ENCODE measurements at places on chromosomes 11 and 22. TPM values are rescaled to one million over a fixed set of nuclear protein-coding genes. Genes with fewer than 3 reads are reported as not detected.

GRCh38 chr11:119989159-119989821 is 148.6 kb downstream of the TRIM29 start:
- H3K4me3 ChIP-seq = no peak overlapping the region
- H3K27ac ChIP-seq = no peak overlapping the region
- H3K4me1 ChIP-seq = no peaks in the 10 kb centered on the region
- no peak for DNase-seq
- peaks cover 29% of the 10 kb centered on the region for H3K27me3 ChIP-seq

GRCh38 chr11:47269829-47270305 is at the start of gene MADD:
MADD (plus strand) TSS chr11:47270133.
- peak within 1 kb of the TSS; percentile 80 for H3K4me3 ChIP-seq
- no peaks in the 10 kb centered on the region for H3K27me3 ChIP-seq
- peak; percentile 52 for DNase-seq
- no peaks in the 10 kb centered on the region for H3K36me3 ChIP-seq
- H3K4me1 ChIP-seq = peaks cover 29% of the 10 kb centered on the region

- no peak for DNase-seq
- H3K27me3 ChIP-seq = no peaks in the 10 kb centered on the region
- peaks cover 21% of the 10 kb centered on the region for H3K36me3 ChIP-seq
- no peak overlapping the region for H3K4me3 ChIP-seq
- H3K4me1 ChIP-seq = no peaks in the 10 kb centered on the region
Measured at GRCh38 chr22:21593406-21594232, 26.1 kb downstream of the UBE2L3 start.

GRCh38 chr11:120608760-120609211 is 97.2 kb downstream of the GRIK4 start:
- H3K27ac ChIP-seq = no peak overlapping the region
- H3K36me3 ChIP-seq = no peaks in the 10 kb centered on the region
- no peak overlapping the region for H3K4me3 ChIP-seq
- H3K27me3 ChIP-seq = no peaks in the 10 kb centered on the region

GRCh38 chr11:86161837-86162236 is 82.7 kb upstream of the EED start:
- H3K27me3 ChIP-seq = no peaks in the 10 kb centered on the region
- peak overlapping the region; percentile 17 for H3K27ac ChIP-seq
- no peak for DNase-seq
- H3K4me1 ChIP-seq = peaks cover 9% of the 10 kb centered on the region

DNA sequence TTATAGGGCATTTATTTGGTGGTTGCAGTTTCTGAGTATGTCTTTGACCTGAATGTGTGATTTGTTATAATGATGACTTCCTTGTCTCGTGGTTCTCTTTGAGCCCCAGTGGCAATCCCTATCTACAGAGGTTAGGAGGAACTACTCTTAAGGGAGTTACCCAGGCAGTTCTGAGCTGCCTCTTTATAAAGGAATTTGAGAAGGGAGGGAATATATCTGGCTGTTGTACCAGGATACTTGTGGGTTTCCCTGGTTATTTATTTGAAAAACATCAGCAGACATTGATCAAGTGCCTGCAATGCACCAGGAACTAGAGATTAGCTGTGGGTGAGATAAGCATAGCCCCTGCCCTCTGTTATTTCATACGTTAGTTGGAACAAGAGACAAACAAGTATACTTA is 243.5 kb upstream of the ARHGAP20 start:
- H3K27ac ChIP-seq = no peak overlapping the region
- H3K4me1 ChIP-seq = no peaks in the 10 kb centered on the region
- no peak overlapping the region for H3K4me3 ChIP-seq
- no peaks in the 10 kb centered on the region for H3K36me3 ChIP-seq
- no peaks in the 10 kb centered on the region for H3K27me3 ChIP-seq

GRCh38 chr11:80495116-80495515 is 1054.3 kb upstream of the TENM4 start:
- no peaks in the 10 kb centered on the region for H3K27me3 ChIP-seq
- H3K4me3 ChIP-seq = no peak overlapping the region
- H3K36me3 ChIP-seq = no peaks in the 10 kb centered on the region
- H3K4me1 ChIP-seq = no peaks in the 10 kb centered on the region

DNA sequence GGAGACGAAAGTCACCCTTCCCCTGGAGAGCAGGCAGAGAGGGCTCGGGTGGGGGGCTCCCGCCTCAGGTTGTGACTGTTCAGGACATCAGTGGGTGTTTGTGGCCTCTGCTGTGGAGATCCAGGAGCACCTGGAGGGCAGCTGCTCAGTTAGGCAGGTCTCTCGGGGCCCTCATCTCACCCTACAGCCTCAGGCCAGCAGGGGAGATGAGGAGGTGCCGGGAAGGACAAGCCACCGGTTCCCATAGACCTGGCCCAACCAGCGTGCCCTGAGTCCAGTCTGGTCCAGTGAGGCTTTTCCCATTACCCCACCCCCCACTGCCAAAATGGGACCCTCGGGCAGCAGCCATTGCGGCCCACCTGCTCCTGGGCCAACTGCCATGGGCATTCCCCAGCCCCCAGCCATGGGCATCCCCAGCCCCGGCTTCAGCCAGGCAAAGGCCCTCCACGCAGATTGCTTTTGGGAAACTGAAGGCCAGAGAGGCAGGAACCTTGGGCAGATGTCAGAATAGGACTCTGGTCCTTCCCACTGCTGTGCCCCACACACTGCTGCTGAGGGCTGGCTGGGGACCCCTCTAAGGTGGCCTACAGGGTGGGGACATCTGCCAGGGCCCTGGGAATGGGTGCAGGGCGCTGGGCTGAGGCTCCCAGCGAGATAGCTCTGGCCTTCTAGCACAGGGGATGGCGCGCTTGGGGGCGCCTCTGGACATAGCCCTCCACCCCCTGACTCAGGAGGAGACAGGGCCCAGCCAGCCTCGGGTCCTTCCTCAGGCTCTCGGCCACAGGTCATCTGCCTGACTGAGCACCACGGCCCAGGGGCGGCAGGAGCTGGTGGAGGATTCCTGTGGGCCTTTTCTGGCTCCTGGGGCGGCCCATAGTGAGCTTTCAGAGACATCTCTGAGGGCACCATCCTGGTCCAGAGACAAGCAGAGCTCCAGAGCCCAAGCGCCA is 4.8 kb downstream of the PIM3 start:
- no peak overlapping the region for H3K27ac ChIP-seq
- DNase-seq = no peak
- peaks cover 2% of the 10 kb centered on the region for H3K36me3 ChIP-seq

- H3K27me3 ChIP-seq = no peaks in the 10 kb centered on the region
- peak overlapping the region; percentile 38 for H3K4me3 ChIP-seq
- no peaks in the 10 kb centered on the region for H3K36me3 ChIP-seq
- DNase-seq = peak; percentile 98
Measured at GRCh38 chr11:13339195-13340153, 61.9 kb downstream of the BMAL1 start.

DNA sequence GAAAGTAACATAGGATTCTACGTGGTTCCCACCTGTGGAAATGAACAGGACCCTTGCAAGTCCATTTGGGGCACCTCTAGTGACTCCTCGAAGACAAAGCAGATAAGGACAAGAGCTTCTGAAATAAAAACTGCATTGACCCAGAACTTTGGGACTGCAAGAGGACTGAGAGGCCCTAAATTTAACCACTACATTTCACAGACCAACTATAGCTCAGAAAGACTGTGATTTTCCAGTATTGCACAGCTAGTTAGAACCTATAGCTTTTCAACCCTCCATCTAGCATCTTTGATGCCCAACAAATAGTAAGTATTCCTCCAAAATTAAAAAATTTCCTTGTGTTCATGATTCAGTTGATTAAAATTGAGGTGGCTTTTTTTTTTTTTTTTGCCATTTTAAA is 107.6 kb upstream of the CD44 start:
- H3K4me1 ChIP-seq = peaks cover 31% of the 10 kb centered on the region
- DNase-seq = no peak
- no peak overlapping the region for H3K4me3 ChIP-seq
- no peaks in the 10 kb centered on the region for H3K36me3 ChIP-seq
- H3K27me3 ChIP-seq = no peaks in the 10 kb centered on the region

DNA sequence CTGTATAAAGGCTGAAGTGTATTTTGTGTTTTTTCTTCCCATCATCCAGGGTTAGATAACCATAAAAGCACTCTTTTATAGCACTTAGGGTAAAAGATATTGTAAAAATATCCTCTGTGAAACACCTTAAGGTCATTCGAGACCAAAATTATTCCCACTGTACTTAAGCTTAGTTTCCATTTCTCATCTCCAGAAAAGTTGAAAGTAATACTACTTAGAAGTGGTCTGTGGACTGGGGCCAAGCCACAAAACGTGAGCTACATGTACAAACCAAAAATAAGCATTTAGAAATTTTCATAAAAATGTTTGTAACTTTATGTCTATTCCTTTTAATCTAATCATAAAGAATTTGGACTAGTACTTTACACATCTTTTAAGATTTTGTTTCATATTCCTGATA is 142.0 kb upstream of the NTM start:
- DNase-seq = no peak
- no peak overlapping the region for H3K27ac ChIP-seq
- no peaks in the 10 kb centered on the region for H3K36me3 ChIP-seq
- H3K4me1 ChIP-seq = no peaks in the 10 kb centered on the region
- H3K27me3 ChIP-seq = peaks cover 8% of the 10 kb centered on the region

DNA sequence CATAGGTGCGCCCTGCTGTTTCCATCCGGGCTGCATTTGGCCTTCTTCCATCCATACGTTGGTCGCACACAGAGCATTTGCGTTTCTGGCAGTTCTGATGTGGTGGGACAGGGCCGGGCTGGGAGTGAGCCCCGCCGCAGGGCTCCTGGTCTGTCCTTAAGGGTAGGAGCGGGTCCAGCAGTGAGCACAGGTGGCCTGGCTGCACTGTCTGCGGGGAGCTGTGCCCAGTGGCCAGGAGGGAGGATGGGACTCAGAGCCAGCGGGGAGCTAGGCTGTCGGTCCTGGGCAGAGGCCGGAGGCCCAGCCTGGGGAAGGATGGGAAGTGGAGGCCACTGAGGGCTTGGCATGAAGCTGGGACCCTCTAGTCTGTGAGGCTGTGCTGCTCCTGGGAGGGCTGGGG is 385.1 kb downstream of the TBC1D22A start:
- no peaks in the 10 kb centered on the region for H3K27me3 ChIP-seq
- no peak overlapping the region for H3K27ac ChIP-seq
- H3K36me3 ChIP-seq = no peaks in the 10 kb centered on the region
- no peak overlapping the region for H3K4me3 ChIP-seq

GRCh38 chr11:128569291-128569690 is 18.1 kb downstream of the ETS1 start:
- H3K27me3 ChIP-seq = peaks cover 3% of the 10 kb centered on the region
- H3K4me1 ChIP-seq = no peaks in the 10 kb centered on the region
- H3K27ac ChIP-seq = no peak overlapping the region
- no peaks in the 10 kb centered on the region for H3K36me3 ChIP-seq

GRCh38 chr11:36090356-36091109 is 146.7 kb downstream of the LDLRAD3 start:
- no peak overlapping the region for H3K27ac ChIP-seq
- H3K4me1 ChIP-seq = peaks cover 26% of the 10 kb centered on the region
- no peak overlapping the region for H3K4me3 ChIP-seq
- DNase-seq = no peak
- no peaks in the 10 kb centered on the region for H3K27me3 ChIP-seq

- H3K36me3 ChIP-seq = no peaks in the 10 kb centered on the region
Measured at GRCh38 chr11:30452114-30452513, 129.2 kb downstream of the ARL14EP start.

GRCh38 chr11:106540001-106540400 is 462.5 kb downstream of the AASDHPPT start:
- no peak for DNase-seq
- H3K36me3 ChIP-seq = no peaks in the 10 kb centered on the region
- H3K4me3 ChIP-seq = no peak overlapping the region
- no peaks in the 10 kb centered on the region for H3K27me3 ChIP-seq
- H3K4me1 ChIP-seq = no peaks in the 10 kb centered on the region

GRCh38 chr22:20840646-20841371 is 17.8 kb downstream of the PI4KA start:
- no peaks in the 10 kb centered on the region for H3K27me3 ChIP-seq
- no peak overlapping the region for H3K27ac ChIP-seq
- no peak for DNase-seq
- H3K36me3 ChIP-seq = no peaks in the 10 kb centered on the region
- H3K4me1 ChIP-seq = peaks cover 2% of the 10 kb centered on the region
- no peak overlapping the region for H3K4me3 ChIP-seq

The OR5P2 gene
- total RNA-seq = 1.4 TPM

The PRR5L gene
- total RNA-seq = 56.0 TPM

The C11orf98 gene
- 69.8 TPM for total RNA-seq

The EWSR1 gene
- total RNA-seq = 173 TPM

The GRK3 gene
- 7.2 TPM for total RNA-seq

The TPBGL gene
- total RNA-seq = 0.20 TPM

The NLRP14 gene
- total RNA-seq = not detected

The WBP2NL gene
- total RNA-seq = not detected

The PTGDR2 gene
- not detected for total RNA-seq

The ARHGEF12 gene
- 83.1 TPM for total RNA-seq

The ALDH3B1 gene
- total RNA-seq = 1.3 TPM

The OR52N4 gene
- total RNA-seq = not detected

Measured in astrocyte (in vitro differentiated cells and primary cell).